Stimulated activated CD8-positive, alpha-beta memory T cell treated with anti-CD3 and anti-CD28 coated beads, Interleukin-4, amount 100 ng/mL, for 1 hour (primary cell): ENCODE measurements at places on chromosomes 1 and 21.

GRCh38 chr21:41350436-41351155 lies 11.2 kb upstream of the MX2 start:
- no peak for DNase-seq

- no peak for DNase-seq
Observed at GRCh38 chr1:81304187-81304586, 496.5 kb upstream of the ADGRL2 start.

GRCh38 chr1:85224295-85224694 lies 23.5 kb upstream of the SYDE2 start:
- no peak for DNase-seq

DNA sequence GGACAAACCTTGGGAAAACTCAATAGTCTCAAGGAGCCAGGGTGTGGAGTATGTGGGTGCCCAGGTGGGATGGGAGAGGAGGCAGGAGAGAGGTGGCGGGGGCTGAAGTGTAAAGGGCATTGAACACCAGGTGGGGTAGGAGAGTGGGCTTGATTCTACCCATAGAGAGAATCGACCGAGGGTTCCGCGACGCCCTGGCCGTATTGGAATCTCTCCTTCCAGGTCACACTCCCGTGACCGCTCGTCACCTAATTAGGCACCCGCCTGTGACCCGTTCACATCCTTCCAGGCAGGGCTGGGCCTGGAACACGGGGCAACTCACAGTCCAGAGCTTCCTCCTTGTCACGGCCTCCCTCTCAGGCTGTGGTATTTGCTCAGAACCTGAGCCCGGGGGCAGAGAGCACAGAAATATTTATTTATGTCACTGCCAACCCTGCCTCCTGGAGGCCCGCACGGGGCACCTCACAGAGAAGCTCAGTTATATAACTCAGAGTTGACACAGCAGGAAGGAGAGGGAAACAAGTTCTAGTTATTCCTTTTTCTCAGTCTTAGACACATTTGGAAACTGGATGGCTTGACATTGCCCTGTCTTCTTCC lies 12.0 kb downstream of the NCMAP start:
- DNase-seq, result no peak

DNA sequence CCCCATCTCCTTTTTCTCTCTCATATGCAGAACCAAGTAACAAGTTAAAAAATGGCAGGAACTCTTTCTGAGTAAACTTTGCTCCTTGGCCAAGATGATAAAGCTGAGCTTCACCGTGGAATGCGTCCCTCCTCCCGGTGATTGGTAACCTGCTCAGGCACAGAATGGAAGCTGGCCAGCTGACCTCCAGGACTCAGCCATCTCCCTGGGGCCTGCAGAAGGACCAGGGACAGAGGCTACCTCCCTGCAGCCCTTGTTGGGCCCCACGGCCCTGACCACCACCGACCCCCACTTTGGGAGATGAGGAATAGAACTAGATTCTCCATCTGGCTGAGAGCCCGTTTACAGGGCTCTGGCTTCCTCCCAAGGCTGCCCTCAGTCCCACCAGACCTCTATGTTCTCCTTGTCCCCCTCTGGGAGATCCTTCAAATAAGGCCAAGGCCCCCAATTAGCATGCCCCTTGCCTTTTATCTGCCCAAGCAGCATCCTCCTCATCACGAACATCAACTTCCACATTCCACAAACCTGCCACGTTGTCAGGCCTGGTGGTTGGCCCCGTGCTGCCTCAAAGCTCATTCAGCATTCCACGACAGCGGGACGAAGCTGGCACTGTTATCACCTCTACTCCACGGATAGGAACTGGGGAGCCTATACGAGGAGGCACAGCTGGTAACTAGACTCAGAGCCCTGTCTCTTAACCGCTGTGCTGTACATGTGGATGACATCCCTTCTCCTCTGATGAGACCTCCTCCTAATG lies 74.2 kb downstream of the CD34 start:
- no peak for DNase-seq

DNA sequence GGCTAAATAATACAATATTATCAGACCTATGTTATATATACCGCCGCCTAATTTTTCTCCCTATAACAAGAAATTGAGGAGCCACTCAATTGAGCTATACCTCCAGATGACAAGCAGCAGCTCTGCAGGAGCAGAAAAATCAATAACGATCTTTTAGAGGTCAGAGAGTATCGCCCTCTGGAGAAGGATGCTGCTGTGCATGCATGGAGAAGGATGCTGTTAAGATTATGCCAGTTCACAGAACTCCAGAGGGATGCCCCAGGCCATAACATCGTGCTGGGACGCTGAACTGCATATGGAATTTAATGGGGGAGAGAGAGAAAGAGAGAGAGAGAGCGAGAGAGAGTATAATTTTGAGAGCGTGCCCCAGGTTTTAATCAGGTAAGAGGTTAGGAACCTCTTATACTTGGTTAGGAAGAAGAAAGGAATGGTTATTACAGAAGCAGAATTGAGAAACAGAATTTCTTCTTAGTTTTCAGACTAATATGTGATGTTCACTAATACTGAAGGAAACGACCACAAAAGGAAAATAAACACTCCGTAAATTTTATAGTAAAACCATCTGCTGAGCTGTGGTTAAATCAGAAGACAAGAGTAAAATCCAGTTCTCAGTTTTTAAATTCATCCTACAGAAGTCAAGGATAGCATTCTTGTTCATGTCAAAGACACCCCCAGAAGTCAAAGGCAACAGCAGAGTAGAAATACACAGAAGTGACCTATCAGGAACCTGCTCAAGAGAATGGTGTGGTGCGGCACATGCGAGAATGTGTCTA lies 111.1 kb downstream of the SMYD2 start:
- no peak for DNase-seq

DNA sequence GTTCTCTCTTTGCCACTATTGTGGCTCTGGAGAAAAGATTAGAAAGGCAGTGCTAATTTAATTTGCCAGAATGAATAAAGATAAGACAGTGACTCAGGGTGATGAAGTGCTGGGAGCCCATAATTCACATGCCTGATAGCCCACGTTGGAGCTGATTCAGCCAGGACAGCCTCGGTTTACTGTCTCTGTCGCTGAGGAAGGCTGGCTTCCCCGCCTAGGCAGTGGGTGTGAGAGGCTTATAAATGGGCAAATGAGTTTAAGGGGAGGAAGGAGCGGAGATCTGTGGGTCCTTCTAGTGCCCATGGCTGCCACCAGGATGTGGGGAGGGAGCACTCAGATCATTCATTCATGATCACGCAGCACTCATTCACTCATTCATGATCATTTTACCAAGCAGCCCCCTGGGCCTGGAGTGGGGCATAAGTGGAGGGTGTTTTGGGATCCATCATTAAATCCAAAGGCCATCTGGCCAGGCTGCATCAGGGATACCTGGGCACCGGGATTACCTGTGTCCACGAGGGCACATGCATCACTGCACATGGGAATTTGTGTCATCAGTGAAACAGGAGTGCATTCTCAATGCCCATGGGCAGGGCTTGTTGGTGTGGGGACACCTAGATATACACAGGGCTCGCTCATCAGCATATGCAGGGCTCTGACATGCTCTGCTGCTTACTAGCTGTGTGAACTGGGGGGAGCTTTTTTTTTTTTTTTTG lies 315.4 kb downstream of the MATN1 start:
- DNase-seq, result no peak

GRCh38 chr1:110188035-110188618 lies 22.0 kb upstream of the KCNC4 start:
- no peak for DNase-seq

GRCh38 chr1:66450043-66450514 lies 83.9 kb upstream of the SGIP1 start:
- DNase-seq, result no peak

DNA sequence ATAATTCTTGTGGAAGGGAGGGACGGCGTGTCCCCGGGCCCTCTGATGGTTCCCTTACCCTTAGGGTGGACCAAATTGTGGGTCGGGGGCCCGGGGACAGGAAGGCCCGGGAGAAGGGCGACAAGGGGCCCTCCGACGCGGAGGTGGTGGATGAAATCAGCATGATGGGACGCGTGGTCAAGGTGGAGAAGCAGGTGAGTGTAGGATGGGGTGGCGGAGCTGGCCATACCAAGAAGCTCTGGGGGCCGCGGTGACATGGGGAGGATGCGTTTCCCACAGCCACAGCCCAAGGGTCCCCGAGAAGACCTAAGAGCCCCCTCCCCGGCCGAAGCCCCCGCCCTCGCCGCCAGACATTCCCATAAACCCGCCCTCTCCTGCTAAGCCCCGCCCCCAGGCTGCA lies 24.6 kb downstream of the CITED4 start:
- no peak for DNase-seq

DNA sequence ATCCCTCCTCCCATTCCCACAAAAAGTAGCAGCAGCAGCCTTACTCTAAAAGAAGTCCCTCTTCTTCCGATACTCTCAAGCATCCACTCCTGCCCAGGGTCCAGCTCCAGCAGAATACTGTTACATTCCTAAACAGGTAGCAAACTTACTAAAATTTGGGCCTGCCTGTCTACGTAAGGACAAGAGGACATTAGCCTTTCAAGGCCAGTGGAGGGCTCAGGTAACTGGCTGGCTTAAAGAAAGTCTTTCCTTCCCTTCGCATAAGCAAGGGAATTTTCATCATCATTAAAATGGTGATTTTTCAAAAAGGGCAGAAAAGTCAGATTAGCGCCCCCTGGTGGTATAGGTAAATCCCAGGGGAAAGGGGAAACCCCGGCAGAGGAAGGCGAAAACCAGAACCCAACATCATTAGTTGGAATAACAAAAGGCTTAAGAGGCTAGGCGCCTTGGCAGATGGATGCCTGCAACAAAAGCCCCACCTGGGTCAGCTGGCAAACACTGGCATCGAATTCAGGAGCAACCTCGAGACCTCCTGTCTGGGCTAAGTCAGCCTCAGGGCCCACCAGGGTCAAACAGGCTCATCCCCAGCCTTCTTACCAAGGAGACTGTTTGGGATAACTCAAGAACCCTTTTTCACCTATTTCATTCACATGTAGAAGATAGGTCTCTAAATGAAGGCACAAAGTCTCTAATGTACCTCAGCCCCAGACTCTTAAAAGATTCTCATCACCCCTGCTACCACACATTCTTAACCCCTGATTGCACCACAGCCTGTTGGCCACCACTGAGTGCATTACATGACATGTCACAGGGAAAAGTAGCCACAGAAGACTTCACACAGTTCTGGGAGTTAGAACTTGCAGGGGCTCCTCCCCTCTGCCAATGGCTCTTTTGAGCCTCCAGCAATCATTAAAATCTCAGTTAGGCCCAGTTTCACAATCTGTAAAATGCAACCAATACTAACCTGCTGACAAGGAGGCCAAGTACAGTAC lies 36.7 kb downstream of the ERI3 start:
- peak; percentile 2 for DNase-seq

DNA sequence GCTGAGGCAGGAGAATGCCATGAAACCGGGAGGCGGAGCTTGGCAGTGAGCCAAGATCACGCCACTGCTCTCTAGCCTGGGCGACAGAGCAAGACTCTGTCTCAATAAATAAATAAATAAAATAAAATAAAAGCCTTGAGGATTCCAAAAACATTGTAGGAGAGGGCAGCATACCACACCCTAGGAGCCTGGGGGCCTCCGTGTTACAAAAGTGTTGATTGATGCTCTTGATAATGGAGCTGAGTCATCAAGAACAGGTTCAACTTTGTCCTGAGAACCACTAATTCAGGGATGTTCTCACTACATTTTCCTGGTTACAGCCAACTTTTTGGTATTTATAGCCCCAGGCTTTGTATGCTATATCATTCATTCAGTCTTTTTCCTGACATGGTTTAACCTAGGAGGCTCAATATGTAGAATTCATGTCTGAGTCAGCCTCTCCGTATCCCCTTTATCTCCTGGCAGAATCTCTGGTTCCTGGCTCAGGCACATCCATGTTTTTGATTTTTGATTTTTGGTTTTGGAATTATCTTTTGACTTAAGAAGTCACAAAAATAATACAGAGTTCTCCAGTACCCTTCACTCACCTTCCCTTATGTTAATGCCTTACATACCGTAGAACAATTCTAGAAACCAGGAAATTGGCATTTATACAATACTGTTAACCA lies 69.4 kb downstream of the LRRC8D start:
- no peak for DNase-seq

- DNase-seq, result no peak
Observed at GRCh38 chr1:54808443-54809207, 7.5 kb upstream of the TTC22 start.

DNA sequence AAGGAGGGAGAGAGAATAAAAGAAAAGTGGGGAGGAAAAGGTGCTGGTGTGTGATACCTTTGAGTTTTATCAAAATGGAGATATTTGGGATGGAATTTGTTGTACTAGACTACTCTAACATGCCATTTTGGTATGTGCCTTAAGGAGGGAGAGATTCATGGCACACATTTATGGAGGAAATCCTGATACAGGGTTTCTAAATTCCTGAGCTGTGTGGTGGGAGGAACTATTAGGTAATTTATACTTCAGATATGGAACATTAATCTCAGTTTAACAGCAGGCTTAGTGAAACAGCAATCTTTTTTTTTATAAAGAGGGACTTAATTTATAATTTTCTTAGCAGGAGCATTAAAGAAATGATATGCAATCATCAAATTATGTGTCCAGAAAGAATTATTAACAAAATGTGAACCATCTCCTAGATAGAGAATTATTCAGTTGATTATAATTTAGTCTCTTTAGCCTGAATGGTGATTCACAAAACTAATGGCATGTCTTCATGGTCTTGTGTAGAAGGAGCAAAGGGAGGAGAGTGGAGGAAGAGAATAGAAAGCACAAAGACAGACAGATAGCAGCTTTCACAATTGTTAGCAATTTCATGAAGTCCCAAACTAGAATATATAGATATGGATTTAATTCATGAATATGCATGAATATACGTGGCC lies 301.6 kb downstream of the HLX start:
- no peak for DNase-seq

DNA sequence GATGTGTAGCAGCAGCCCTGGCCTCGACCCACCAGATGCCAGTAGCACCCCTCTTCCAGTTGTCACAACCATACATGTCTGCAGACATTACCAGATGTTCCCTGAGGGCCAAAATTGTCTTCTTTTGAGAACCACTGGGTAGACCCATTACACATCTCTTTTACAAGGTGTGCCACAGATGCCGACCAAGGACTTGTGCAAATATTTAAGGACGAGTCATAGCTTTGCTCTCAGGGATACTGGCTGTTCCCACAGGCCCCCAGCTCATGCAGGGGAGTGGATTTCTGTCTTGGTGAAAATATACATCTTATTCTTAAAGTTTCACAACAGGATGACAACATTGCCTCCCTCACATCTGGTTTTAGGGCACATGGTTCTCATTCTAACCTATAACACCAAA lies 59.4 kb upstream of the ZBTB18 start:
- no peak for DNase-seq

- no peak for DNase-seq
Observed at GRCh38 chr1:240295811-240296210, 204.1 kb downstream of the FMN2 start.

GRCh38 chr1:178060789-178061556 lies 32.9 kb upstream of the RASAL2 start:
- no peak for DNase-seq
